Activated naive CD4-positive, alpha-beta T cell treated with anti-CD3 and anti-CD28 coated beads for 36 hours (primary cell): ENCODE measurements at places on chromosomes 5 and 9. TPM values are rescaled to one million over a fixed set of nuclear protein-coding genes. Genes with fewer than 3 reads are reported as not detected.

DNA sequence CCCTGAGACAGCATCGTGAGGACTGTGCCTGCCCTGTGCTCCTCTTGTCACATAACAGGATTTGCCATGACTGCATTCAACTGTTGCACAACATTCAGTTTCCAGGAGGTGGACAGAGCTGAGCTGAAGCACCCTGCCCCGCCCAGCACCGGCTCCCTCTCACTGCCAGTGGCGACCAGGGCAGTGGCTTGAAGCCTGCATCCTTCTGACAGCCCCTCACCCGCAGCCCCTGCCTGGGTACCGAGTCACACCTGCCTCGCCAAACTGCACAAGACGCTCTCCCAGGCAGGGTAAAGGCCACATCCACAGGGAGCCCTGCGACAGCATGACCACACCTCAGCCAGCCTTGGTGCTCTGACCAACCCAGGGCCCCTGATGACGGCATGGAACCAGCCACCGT lies 59.9 kb upstream of the ZNF354A start:
- H3K4me1 ChIP-seq = no peaks in the 10 kb centered on the region
- H3K27ac ChIP-seq = no peak overlapping the region
- no peaks in the 10 kb centered on the region for H3K36me3 ChIP-seq
- H3K4me3 ChIP-seq = no peak overlapping the region

- DNase-seq = no peak
- H3K36me3 ChIP-seq = no peaks in the 10 kb centered on the region
Observed at GRCh38 chr5:124114911-124115310, 602.9 kb downstream of the CSNK1G3 start.

- H3K4me3 ChIP-seq = no peak overlapping the region
- H3K36me3 ChIP-seq = peaks cover 1% of the 10 kb centered on the region
- H3K4me1 ChIP-seq = no peaks in the 10 kb centered on the region
- peaks cover 6% of the 10 kb centered on the region for H3K27me3 ChIP-seq
Observed at GRCh38 chr9:134983074-134983473, 65.4 kb upstream of the FCN1 start.

DNA sequence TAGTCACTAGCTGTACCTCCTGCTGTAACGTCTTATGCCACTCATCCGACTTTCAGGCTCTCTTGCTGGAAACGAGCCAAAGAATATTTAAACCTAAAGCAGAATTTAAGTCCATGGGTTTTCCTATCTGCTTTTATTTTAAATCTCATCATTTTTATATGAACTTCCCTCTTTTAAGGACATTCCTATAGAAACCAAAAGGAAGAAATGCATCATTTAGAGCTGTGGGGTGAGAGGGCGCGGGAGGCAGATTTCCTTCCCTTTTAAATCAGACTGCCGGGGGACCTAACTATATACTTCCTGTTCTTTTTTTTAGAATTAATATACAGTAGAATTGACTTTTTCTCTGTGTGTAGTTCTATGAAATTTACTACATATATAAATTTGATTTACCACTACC lies 468.8 kb downstream of the BNC2 start:
- no peak overlapping the region for H3K4me3 ChIP-seq
- H3K36me3 ChIP-seq = no peaks in the 10 kb centered on the region
- DNase-seq = no peak
- H3K27ac ChIP-seq = no peak overlapping the region

DNA sequence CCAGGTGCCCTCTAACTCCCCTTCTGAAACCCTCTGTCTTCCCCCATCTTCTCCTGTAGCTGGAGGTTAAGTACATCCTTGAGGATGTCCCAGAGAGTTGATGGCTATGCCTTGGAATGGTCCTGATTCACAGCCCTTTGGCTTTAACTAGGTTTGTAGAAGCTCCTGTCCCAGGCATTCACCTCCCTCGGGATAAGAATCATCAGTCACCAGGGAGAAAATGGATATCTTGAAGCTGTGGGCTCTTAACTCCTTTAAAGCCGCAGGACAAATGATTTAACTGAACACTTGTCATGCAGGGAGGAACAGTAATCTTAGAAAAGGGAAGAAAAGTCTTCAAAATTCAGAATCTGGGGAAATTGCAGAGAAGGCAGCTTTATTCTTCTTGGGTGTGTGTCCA lies 139.9 kb downstream of the PSAT1 start:
- peaks cover under 1% of the 10 kb centered on the region for H3K36me3 ChIP-seq
- peaks cover 22% of the 10 kb centered on the region for H3K27me3 ChIP-seq
- no peak for DNase-seq
- H3K4me3 ChIP-seq = no peak overlapping the region

GRCh38 chr9:72304538-72304937 lies 60.5 kb downstream of the ZFAND5 start:
- no peaks in the 10 kb centered on the region for H3K27me3 ChIP-seq
- no peak for DNase-seq
- no peak overlapping the region for H3K4me3 ChIP-seq
- H3K36me3 ChIP-seq = no peaks in the 10 kb centered on the region
- no peak overlapping the region for H3K27ac ChIP-seq

DNA sequence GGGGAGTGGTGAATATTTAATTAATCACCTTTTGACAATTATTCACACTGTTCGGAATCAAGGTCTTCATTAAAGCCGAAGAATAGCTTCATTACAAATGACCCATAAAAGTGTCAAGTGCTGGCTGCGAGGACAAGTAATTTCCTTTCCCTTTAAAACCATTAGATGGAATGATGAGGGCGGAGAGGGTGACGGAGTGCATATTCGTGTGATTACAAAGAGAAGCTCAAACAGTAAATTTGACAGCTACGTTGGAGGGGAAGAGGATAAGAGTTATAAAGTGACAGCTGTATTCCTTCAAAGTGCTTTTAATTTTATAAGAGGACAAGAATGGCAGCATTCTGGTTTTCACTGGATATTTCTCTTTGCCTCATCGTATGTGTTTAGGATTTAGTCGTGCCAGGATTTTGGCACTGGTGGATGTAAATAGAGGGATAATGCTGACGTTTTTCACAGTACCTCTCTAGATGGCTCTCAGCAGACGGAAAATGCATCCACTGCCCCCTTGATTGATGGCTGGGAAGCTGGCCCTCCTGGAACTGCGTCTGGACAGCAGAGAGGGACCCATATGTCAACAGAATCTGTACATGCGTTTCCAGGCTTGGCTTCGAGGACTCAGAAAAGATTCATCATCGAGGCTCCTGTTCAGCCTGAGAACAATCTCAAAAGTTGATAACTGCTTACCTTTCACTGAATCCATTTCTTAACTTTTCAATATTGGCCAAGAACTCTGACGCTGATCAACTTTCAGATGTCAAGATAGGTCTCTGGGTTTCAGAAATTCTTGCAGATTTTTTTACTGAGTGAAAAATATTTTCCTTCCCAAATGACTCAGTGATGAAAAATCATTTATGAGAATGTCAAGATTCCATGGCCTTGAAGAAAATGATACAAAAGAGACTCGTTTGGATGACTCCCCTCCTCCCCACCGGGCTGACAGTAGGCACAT lies 50.4 kb upstream of the IRX2 start:
- peaks cover 4% of the 10 kb centered on the region for H3K27me3 ChIP-seq
- H3K4me1 ChIP-seq = no peaks in the 10 kb centered on the region
- H3K4me3 ChIP-seq = no peak overlapping the region
- H3K36me3 ChIP-seq = no peaks in the 10 kb centered on the region
- H3K27ac ChIP-seq = no peak overlapping the region

The KCNMB1 gene
- total RNA-seq = not detected

The AKNA gene
- 118 TPM for total RNA-seq

The MED27 gene
- 27.7 TPM for total RNA-seq

The PCDHGB7 gene
- total RNA-seq = not detected

The SPINK6 gene
- total RNA-seq = not detected

The FGD3 gene
- total RNA-seq = 58.8 TPM

The COL5A1 gene
- 0.10 TPM for total RNA-seq

The SPATA31C1 gene
- total RNA-seq = not detected

The HNRNPH1 gene
- 708 TPM for total RNA-seq

The SV2C gene
- not detected for total RNA-seq

The FGF1 gene
- total RNA-seq = not detected
